Fibroblast of upper back skin (primary cell): ENCODE measurements at places on chromosomes 6 and 20.

DNA sequence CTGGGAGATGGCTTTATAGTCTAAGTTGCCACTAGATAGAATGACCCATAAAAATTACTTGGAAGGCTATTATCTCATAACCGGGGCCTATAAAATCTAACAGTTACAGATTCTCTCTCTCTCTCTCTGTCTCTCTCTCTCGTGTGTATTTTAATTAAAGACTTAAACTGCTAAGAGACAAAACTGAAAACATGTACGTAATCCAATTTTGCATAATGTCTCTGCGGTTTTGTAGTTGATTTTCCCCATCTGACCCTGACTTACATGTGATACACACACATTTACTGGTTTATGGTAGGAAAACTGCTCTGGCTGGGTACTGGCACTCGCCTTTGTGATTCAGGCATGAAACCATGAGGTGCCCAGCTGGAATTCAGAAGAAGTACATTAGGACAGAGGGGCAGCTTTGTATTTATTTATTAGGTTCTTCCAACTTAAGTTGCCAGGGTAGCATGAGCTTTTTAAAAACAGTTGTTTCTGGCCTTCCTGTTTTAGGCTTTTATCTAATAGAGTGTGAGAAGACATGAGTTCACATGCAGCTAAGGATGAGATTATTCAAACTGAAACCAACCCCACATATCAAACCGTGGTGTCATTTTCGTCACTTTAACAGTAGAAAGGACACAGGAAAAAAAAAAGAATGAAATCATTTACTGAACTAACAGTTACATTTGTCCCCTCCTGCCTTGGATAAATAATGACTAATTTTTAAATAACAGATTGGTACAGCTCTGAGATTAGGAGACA is 182.5 kb downstream of the GMPR start:
- DNase-seq, result peak; percentile 49

GRCh38 chr20:31667315-31668285 is 29.9 kb downstream of the COX4I2 start:
- no peak for DNase-seq

GRCh38 chr6:119161438-119161837 is 83.0 kb upstream of the FAM184A start:
- DNase-seq, result peak; percentile 31

- DNase-seq, result no peak
Measured at GRCh38 chr20:21465799-21466198, 48.1 kb downstream of the NKX2-2 start.

DNA sequence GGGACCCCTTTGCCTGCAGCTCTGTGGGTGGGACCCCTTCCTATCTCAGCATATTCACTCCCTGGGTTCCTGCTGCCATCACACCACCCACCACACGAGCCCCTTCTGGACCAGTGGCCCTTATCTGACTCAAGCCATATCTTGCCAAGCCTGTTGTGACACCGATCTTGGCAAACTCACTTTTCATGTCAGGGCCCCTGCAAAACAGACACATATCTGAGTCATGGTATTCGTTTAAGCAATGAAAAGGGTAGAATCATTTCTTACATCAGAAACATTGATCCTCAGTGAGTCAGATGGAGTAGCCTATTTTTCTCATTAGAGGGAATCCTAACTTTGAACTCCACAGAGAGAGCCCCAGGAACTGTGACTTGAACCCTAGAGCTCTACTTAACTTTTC is 10.6 kb downstream of the RAET1E start:
- DNase-seq, result peak; percentile 61

DNA sequence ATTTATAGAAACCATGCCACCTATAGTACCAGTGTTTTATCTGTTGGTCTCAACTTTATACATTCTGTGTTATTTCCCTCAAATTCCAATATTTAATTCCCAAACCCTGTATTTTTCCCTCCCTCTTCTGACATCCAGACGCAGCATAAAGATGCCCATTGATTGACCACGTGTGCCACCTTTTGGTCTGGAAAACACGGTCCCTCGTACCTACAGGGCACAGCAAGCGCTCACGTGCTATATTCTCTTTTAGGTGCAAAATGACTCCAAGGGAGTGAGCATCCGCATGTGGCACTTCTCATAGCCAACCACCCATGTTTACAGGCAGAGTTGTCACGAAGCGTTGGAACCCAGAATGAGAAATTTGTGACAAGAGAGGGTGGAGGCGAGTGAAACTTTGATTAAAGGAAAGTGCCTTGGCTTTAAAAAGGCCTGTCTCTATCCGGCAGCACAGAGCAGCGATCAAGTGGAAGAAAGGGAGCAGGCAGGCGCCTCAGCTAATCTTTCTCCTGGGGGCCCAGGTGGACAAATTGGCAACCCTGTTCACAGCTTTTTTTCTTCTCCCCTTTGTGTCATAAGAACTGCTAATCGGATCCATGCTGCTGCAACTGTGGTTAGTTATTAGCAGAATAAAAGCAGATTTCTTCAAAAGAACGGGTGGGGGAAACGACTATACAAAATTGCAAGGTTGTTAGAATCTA is 225.9 kb downstream of the TMEM242 start:
- DNase-seq, result no peak
